Hematopoietic multipotent progenitor cell (in vitro differentiated cells): ENCODE measurements at places on chromosomes 6 and 20.

- peak; percentile 92 for DNase-seq
These were observed at the start of gene TP53INP2 for GRCh38 chr20:34704177-34705007. Gene TP53INP2 (plus strand): TSS chr20:34704344. CDS start chr20:34708740, 4,396 bp downstream.

DNA sequence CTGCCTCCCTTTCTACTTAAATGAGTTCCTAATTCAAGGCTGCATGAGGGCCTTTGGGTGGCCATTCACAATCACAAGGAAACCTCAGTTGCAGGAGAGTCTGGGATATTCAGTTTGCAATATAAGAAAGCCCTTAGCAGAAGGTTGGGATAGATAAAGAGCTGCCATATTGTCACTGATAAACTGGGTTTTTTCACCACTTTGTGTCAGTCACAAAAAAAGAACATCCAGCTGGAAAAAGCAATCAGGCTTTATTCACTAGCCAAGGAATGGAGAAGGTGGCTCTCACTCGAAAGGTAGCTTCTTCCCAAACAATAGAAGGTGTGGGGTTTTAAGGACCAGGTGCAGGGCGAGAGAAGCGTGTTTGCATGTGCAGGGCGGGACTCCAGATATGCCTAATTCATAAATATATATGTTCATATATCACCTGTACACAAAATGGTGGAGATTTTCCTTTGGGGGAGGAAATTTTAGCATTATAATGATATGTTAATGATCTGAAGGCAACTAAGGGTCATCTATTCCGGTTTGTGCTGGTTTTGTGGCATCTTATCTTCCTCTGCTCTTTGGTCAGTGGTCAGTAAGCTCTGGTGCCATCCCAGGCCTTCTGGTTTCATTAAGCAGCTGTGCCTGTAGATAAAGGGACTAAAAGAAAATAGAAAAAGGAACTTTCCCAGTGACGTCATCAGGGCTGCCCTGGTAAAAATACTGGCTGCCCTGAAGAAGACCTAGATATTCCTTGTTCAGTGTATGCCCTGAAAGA, 97.1 kb upstream of the IYD start:
- peak; percentile 48 for DNase-seq

DNA sequence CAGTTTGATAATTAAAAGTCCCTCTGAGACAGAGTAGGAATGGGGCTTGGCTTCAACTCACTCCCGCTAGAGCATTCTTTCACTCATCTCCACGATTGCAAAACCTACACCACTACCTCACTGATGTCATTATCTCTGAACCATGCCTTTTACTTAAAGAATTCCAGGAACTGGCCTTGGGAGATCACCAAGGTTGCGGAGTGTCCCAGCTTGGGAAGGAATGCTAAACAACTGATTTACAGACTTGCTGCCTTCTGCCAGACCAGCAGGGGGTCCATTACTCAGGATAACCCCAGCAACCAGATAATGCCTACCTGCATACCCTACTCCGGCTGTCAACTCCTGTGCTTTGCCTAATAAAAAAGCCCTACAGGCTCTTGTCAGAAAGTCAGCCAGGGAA, 102.2 kb upstream of the RALGAPA2 start:
- DNase-seq, result no peak

DNA sequence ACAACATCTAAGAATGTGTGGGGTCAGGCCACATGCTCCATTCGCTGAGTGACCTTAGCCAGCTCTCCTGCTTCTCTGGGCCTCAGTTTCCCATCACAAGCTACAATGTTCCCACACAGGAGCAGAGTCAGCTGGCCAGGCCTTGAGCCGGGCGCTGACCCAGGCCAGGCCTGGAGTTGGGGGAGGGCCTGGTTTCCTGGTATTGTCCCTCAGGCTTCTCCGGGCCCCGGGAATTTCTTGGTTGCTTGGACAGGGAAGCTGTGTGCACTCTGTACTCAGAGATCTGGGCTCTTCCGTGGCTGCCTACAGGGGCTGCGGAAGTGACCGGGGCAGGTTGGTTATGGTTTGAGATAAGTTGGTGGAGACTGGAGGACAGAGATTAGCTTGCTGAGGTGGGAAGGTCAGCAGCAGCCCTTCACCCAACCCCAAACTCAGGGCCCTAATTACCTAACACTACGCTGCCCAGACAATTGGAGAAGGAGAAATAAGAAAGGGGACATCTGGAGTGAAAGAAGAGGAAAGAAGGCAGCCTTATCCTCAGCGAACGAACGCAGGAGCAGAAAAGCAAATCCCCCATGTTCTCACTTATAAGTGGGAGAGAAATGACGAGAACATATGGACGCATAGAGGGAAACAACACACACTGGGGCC, 6.2 kb downstream of the TGM2 start:
- DNase-seq, result no peak

DNA sequence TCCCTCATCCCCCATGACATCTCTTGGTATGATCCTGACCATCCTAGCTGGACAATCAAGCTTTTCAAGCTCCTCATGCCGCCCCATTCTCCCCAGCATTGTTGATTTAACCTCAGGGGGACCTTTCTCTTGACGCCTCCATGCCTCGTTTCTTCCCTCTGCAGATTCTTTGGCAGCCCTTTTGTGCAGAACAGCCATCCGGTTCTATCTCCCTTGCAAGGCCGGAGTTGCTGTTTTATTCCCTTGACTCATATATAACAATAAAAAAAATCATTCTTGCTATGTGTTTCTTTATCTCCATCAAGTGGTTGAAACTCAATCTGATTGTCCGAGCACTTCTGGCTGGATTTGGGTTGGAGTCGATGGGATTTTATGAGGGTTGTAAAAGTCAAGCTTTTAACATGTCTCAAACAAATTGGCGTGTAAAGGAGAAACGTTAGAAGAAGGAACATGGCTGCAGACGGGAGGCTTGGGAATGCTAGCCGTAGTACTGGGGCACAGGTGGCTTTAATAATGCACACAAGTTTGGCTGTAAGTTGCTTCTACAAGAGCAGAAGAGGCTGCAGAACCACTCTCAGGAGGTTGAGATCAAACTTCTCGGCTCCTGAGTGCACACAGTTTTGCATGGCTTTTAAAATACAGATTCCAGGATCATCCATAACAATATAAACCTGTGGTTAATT, 3.9 kb upstream of the SULF2 start:
- no peak for DNase-seq

DNA sequence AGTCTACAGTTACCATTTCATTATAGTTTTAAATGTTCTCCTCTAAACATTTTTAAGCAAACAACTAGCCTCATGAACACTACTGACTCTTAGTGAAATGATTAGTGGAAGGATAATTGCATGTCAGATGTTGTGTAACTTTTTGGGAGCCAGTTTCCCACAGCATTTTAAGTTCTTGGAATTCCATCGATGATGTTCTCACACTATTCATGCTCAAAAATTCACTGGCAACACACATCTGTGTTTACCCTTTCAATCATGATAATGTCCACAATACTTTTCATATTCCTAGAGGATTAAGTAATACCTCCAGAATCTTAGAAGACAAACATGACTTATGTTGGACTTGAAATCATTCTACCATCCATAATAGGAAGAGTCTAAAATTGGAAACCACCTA, 678.1 kb upstream of the ID4 start:
- no peak for DNase-seq

DNA sequence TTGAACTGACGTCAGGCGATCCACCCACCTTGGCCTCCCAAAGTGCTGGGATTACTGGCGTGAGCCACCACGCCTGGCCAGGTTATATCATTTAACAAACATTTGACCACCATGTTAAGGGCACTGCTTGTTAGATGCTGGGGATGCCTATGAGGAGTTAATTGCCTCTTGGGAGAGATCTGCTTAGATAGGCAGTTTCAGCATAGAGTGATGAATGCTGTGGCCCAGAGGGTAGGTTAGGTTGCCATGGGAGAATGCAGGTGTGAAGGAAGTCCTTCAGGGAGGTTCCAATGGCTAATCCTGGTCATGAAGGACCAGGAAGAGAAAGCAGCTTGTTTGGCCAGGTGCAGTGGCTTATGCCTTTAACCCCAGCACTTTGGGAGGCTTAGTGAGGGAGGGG, 17.0 kb downstream of the PHF20 start:
- no peak for DNase-seq

DNA sequence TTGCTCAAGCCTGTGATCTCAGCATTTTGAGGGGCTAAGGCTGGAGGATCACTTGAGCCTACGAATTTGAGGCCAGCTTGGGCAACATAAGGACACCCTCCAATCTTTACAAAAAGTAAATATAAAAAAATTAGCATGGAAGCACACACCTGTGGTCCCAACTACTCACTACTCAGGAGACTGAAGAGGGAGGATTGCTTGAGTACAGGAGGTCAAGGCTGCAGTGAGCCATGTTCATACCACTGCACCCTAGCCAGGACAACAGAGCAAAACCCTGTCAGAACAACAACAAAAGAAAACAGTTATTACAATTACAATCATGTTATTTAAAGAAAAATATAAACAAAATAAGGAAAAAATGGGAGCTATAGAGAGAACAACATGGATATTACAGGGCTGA, 82.5 kb upstream of the TNFAIP3 start:
- DNase-seq, result no peak

DNA sequence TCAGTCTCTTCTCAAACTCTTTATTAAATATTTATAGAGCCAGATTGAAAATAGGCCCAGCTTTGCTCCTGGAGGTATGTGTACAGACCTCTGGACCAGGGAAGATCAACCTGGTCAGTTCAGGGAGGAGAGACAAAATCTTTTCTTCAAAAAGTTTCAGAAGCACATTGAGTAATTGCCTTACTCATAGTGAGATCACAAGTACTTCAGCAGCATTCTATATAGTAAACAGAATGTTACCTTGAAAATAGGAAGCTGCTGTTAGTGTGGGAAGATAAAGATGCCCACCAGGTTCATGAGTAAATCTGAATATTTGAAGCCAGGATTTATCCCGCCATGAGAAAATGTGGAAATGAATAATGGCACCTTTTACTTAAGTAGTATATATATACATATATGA, 665.9 kb upstream of the CITED2 start:
- no peak for DNase-seq

- DNase-seq, result no peak
These were observed 632.2 kb downstream of the HACE1 start for GRCh38 chr6:104227508-104227907.

DNA sequence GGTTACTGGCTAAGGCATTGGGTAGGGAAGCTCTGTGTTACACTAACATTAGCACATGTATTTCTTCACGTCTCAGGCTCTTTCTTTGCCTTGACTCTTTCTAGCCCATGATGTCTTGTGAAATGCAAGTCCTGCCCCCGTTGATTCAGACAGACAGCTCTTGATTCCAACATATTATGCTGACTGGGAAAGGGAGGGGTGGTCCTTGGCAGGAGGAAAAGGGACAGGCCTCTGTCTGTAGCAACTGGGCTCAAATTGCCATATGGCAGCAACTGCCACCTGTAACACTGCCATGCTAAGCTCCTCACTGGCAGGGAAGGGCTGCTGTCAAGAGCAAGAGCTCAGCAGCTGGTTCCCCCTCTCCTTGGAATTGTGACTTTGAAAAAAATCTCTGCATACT, 5.7 kb upstream of the KCNK15 start:
- no peak for DNase-seq

- no peak for DNase-seq
These were observed 86.5 kb downstream of the YTHDF1 start for GRCh38 chr20:63129376-63129965.

GRCh38 chr20:38168791-38169589, 3.9 kb upstream of the TGM2 start:
- DNase-seq, result no peak

DNA sequence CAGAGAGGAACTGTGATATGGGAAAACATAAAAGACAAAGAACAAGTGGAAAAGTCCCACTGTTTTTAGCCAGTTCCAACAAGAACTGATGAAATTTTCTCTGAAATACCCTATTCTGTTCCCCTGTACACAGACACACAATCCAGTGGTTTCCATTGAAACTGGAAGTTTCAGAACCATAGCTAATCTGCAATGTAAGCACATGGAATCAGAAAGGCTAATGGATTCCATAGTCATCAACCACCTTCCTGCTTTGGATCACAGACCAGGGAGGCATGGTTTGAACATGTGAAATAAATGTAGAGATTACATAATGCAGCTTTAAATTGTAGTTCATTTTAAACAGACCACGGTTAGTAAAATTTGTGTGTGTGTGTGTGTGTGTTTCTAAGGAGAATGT, 242.1 kb downstream of the GJA1 start:
- no peak for DNase-seq

- no peak for DNase-seq
These were observed 343.2 kb downstream of the FRK start for GRCh38 chr6:115717472-115717871.

DNA sequence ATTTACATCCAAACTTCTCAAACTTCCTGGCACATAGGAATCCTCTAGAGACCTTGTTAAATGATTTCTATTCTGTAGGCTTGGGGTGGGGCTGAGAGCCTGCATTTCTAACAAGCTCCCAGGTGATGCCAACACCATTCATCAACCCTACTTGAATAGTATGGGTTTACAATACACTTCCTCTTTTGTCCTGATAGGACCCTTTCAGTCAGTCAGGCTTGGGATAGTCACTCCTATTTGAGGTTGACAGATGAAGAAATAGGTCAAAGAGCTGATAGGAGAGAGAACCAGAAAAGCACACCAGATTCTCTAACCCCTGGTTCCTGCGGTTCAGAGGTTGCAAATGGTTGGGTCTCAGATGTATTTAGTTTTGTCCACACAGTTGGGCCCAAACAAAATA, 273.4 kb downstream of the TSHZ2 start:
- DNase-seq, result no peak

DNA sequence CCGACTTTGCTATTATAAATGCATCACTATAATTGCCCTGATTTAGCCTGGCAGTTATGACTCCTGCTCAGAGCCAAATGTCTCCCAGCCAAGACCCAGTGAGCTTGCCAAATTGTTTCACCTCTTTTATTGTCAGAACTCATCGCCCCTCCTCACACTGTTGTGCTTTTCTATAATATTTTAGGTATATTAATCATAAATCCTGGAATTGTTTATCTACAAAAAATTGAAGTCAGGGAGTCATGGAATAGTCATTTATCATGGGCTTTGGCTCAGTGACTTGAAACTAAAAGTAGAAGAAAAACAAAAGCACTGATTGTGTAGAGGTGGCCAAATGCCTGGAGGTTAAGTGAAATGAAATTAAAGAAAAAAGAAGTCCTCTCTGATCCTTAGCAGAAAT, 85.6 kb downstream of the PFDN4 start:
- no peak for DNase-seq

DNA sequence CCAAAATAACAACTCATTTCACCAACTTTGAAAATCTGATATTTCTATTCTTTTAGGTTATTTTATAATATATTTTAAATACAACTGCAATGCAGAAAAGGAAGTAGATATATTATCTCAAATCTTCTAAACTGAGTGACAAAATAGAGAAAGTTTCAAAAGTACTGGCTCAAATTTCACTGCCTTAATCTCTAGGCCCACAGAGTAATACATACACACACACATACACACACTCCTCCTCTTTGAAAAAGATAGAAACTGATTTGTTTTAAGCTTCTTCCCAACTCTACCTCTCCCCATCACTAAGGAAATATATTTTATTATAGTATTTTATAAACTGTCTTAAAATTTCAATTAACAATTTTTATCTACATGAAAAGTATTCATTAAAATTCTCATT, 36.2 kb downstream of the ARHGAP18 start:
- no peak for DNase-seq

DNA sequence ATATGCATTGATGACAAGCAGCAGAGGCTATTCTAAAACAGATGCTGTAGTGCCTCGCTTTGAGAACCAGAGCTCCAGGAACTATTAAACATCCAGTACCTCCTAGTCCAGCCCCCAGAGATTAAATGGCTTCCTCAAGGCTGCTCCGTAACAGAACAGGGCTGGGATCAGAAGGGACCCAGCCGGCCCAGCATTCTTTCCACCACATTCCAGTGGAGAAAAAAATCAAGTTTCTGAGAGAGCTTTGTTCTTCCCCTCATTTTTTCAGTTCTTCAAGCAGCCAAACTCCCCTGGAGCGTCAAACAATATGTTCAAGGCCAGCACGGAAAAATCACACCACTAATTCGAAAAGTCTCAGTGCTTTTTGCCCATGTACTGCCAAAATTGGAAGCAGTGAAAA, 5.8 kb upstream of the STMND1 start:
- no peak for DNase-seq
